ENCODE measurements at places on chromosomes 12 and 14.

GRCh38 chr14:66900719-66901118, 288.5 kb upstream of the GARIN2 start:
- no peak for DNase-seq

- peak; percentile 19 for DNase-seq
Observed at GRCh38 chr12:79895071-79895470, 39.8 kb downstream of the PPP1R12A start.

GRCh38 chr14:101600891-101601605, 39.8 kb downstream of the DIO3 start:
- no peak for DNase-seq

- peak; percentile 61 for DNase-seq
Observed at GRCh38 chr14:63896278-63896720, 43.5 kb downstream of the SYNE2 start.

DNA sequence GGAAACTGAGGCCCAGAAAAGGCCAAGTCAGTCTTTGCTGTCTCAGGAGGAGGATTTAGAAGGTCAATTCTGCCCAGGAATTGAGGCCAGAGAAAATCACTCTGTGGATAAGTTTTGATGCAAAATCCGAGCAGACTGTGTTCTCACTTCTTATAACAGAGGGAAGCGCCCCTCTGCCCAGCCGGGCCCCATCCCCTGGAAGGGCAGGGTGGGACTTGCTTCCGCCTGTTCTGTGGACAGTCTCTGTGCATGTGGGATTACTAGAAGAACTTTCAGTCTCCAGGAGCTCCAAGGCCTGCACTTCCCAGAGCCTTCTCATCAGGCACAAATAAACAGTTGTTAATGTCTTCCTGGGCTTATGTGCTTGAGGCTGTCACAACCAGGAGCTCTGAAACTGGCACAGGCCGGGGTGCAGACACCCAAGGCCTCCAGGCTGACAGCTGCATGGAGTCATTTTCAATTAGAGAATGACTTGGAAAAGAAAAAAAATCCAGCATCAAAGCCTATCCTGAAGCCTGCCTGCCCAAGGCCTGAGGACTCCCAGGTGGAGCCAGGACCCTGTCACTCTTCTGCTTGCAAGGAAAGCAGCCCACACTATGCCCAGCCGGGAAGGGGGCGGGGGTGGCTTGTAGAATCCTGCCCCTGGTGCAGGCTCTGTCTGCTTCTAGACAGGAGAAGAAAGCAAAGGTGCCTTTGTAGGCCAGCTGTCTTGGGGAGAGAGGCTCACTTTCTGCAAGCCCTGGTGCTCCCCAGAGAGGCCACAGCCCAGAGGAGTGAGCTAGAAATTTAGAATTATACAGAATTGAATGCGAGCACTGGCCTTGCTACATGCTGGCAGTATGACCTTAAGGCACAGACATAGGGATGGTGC, 84.7 kb downstream of the NTF3 start:
- no peak for DNase-seq

GRCh38 chr12:52024845-52025230, 18.1 kb downstream of the TAMALIN start:
- DNase-seq = no peak

GRCh38 chr14:64221391-64222003, 72.7 kb downstream of the ESR2 start:
- DNase-seq = no peak

DNA sequence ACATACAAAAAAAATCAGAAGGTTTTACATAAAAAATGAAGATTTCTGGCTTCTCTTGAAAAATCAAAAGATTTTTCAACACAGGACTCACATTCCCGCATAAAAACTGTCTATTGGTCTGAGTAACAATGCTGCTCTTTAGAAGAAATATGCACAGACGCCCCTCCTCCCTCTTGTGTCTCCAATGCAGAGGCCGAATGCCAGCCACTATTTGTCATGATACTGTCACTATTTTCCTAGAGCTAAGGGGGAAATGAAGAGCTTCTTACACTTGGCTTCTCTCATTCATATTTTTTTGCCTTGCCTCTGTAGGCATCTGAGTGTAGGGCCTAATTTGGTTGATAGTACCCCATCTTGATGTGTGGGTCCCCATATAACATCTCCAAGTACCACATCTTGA, 98.0 kb downstream of the BBS10 start:
- no peak for DNase-seq
